ENCODE measurements at places on chromosomes 13 and 19.

DNA sequence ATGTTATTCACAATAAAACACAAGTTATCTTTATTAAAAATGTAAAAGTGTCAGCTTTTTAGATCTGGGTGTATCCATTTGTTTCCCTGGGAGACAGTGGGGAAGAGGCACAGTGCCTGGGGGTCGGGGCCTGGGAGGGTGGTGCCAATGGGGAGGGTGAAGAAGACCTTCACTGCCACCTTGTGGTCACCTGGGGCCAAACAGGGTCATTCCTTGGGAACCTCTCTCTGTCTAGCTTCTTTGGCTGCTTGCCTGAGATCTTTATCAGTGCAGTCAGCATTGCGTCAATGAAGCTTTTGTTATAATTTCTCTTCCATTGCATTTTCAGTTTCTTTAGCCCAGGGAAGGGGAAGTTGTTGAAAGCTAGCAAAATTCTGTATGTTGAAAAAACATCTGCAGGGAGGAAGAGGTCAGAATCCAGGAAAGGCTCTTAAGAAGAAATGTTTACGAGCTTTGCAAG lies 39.1 kb downstream of the PCDH8 start:
- peak; percentile 62 for DNase-seq

DNA sequence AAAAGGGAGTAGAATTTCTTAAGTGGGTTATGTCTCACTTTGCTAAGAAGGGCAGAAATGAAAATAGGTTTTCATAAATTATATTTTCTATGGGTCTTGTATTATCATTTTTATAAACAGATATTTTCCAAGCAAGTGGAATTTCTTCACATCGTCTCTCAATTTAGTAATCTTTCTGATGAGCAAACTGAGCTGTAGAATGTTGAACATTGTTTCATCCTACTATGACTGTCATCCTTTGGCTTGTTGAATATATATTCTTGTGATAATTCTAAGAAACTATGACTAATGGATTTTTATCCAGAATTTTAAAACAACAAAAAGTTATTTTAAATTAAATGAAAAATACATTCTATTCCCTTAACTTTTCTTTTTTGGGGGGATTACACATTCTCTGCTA lies 313.8 kb downstream of the ENOX1 start:
- DNase-seq, result no peak

GRCh38 chr13:72757792-72758535 lies 23.7 kb downstream of the DIS3 start:
- DNase-seq, result no peak

DNA sequence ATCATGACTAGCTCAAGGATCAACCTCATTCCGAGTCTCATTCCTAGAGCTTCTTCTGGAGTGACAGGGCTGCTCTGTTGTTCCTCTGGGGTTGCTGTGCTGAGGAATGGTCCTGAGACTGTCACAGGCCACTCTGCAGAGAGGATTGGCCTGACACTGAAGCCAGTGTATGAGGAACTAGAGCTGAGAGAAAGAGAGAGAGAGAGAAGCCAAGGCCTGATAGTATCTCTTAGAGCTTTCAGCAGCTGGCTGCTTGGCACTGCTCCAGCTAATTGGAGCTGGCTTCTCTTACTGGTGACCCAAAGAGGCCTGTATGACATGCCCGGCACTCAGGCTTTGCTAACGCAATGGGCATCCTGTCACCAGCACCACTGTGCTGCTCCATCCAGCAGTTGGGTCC lies 73.4 kb upstream of the FLT1 start:
- DNase-seq, result peak; percentile 30

DNA sequence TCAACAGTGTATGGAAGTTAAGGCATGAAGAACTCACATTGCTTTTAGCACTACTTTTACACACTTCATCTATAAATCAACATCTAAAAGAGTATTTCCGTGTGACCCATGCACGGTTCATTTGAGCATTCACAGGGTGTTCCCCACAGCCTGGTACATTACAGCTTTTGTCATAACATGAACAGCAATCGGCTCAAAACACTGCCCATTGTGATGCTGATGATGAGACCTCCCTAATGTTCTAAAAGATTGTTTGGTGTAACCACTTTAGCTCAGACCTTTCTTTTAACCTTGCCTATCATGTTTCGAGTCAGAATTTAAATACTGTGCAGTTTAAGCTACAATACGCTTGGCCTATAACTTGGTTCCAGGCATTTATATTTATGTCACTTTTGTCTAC lies 4.1 kb upstream of the KLF5 start:
- DNase-seq, result no peak

GRCh38 chr19:51861870-51862622 lies 25.7 kb downstream of the ZNF577 start:
- DNase-seq, result no peak

DNA sequence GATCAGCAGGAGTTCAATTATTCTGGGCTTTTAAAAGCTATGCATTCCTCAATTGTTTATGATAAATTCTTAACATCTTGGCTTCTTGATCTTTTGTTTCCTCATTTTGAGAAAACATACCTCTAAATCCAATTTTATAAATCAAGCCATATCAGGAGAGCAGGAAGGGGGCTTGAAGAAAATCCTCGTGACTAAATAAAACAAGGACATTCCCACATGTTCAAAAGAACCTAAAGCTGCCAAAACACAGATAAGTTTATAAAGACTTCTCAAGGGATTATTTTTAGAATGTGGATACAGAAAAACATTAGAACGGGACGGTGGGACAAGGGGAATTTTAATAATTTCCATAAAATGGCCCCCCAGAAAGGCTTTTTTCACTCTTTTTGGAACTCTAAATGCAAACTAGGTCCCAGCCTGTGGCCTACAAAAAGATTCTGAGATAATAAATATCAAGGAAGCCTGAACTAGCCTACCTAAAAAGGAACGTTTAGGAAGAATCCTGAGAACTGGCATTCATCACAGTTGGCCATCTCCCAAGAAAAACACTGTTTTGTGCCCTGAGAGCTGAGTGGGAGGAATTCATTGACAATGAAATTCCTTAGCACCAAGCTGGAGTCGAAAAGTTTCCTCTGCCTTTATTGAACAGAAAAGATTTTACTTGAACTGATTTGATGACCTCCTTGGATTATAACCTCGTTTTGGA lies 30.1 kb downstream of the ZAR1L start:
- DNase-seq, result no peak

All from NCI-H1105 treated with DMSO at 0.1 percent for 48 hours (cell line).